ENCODE measurements at places on chromosomes 2 and 18.

DNA sequence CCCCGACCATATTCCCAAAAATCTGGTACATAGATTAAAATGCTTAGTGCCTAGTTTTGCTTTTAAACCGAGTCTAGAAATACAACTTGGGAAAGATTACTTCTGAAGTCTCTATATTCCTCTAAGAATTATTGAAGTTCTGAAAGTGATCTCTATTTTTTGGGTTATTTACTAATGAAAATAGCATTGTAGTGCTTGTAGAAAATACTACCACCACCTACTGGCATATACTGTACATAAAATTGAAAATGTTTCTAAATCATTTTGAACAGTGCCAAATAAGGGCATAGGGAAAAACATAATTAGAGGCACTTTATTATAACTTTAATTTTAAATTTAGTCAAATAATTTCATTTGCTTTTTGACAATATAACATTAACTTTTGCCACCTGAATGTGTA lies 1399.6 kb upstream of the ZEB2 start:
- no peak for DNase-seq

DNA sequence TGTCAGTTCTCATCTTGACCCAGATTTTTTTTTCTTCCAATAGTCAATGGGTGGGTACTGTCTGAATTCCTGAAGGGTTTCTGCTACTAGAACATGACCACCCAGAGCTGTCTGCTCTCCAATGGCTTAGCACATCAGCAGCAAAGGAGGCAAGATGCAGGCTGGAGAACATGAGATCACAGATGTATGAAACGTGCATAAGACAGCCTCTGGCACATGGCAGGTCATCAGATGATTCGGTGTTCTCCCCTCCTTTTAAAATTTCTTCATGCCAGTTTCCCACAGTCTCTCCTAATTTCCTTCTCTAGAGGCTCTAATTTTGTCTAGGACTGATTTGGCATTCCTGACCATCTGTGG lies 359.3 kb upstream of the TNP1 start:
- DNase-seq = no peak

DNA sequence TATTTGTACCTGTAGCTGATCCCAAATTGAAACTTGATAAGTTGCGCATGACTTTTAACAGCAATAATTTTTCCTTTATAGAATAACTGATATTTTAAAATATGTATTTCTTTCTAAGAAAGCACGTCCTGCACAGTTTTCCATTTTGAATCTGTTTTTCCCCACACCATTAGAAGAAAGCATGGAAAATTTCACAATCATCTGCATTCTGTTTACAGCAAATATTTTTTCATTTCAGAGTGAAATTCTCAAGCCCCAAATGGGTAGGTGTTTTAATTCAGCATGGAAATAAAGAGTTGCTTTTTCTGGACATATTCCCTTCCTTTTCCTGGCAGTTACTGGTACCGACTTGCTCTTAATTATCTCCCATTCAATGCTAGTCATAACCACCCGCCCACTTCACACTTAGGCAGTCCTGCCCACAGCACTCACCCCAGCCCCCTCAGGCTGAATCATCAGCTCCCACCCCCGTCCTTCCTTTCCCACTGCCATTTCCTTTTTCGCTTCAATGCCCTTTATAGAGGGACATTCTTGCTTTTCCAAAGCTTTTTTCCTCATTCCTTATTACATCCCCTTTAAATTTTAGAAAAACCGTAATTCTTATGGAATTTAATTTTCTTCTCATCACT lies 89.2 kb upstream of the GLS start:
- DNase-seq = no peak

DNA sequence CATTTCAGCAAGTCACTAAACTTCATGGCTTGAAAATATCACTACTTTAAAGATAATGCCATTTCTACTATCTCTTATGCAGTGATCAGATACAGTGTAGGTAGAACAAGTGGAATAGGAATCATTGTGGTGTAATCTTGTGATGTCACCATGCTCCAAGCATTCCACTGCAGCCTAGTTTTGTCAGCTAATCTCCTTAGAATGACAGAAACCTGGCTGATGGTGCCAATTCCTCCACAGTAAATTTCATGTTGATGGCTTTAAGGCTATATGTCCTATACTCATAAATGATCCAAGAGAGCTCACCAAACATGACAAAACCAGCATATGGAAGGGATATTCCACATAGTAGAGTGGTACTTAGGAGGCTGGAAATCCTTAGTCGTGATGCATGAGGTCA lies 184.9 kb downstream of the PDE1A start:
- DNase-seq = no peak

- peak; percentile 26 for DNase-seq
Observed at GRCh38 chr2:100416935-100417710, at the start of gene CHST10. Gene CHST10, minus strand, starts transcription at chr2:100417668. Its CDS starts 10,993 bp downstream, at chr2:100406675.

- no peak for DNase-seq
Observed at GRCh38 chr2:11612553-11613215, 57.3 kb downstream of the NTSR2 start.

Data from NCI-H1105 (cell line).